ENCODE measurements at places on chromosomes 16 and 17. TPM values are rescaled to one million over a fixed set of nuclear protein-coding genes. Genes with fewer than 3 reads are reported as not detected.

DNA sequence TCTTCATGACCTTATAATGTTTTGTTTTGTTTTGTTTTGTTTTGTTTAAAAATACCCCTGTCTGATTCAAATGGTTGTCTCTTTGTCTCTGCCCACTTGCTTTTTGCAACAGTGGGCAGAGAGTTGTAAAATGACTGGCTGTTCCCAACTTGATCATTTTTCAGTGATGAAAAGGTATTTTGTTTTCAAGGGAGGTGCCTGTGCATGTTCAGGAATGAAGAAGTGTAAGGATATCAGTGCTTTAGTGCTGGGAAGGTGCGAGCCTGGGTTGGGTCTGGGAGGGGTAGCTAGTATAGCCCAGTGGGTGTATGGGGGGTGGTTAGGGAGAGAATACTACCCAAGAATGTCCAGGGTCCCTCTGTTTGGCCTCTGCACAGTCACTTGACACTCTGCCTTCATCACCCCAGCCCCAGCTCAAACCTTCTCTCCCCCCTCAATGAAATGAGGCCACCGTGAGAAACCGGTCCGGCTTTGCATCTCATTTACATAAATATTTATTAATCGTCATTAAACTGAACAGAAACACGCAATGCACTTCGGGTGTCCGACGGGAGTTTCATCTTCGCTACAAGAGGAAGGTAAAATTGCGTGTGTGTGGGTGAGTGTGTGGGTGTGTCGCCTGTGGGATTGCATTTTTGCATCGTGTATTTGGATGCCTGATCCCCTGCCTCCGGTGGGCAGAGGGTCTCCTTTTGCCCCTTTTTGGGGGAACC lies 4.3 kb downstream of the NEUROD2 start:
- no peak overlapping the region for H3K27ac ChIP-seq
- no peak overlapping the region for H3K4me3 ChIP-seq
- H3K27me3 ChIP-seq, result peaks cover 68% of the 10 kb centered on the region
- no peak for DNase-seq
- H3K4me1 ChIP-seq, result peaks cover 27% of the 10 kb centered on the region

TMEM88 gene
- 2.4 TPM for total RNA-seq

GRCh38 chr16:7571366-7571765 lies 238.7 kb downstream of the RBFOX1 start:
- no peaks in the 10 kb centered on the region for H3K4me1 ChIP-seq
- no peak for DNase-seq
- H3K27me3 ChIP-seq, result no peaks in the 10 kb centered on the region
- no peak overlapping the region for H3K27ac ChIP-seq
- no peak overlapping the region for H3K4me3 ChIP-seq
- H3K36me3 ChIP-seq, result no peaks in the 10 kb centered on the region

DNA sequence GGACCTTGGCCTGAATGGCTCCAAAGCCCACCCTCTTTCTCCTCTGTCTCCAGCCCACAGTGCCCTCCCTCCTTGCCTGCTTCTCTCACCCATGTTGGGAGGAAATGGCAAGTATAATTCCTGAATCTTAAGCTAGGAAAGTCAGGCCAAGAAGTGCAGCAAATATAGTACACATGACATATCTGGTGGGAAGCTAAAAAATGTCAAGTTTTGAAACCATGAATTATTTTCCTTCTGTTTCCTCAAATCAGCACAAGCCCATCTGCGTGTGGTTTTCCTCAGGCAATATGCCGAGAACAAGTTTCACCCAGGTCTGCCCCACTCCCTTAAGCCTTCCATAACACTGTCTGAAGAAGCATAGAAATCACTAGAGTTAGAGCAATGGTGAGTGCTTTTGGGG lies 502.8 kb upstream of the CDH11 start:
- no peaks in the 10 kb centered on the region for H3K36me3 ChIP-seq
- DNase-seq, result no peak
- H3K4me1 ChIP-seq, result no peaks in the 10 kb centered on the region
- no peak overlapping the region for H3K27ac ChIP-seq

Measured in activated CD4-positive, alpha-beta memory T cell treated with anti-CD3 and anti-CD28 coated beads for 36 hours (primary cell).